ENCODE measurements at places on chromosomes 12 and 14. TPM values are rescaled to one million over a fixed set of nuclear protein-coding genes. Genes with fewer than 3 reads are reported as not detected.

Gene ERBB3
- 0.39 TPM for total RNA-seq

Gene TBC1D30
- 1.0 TPM for total RNA-seq

Gene KRT3
- total RNA-seq, result not detected

Gene HDAC7
- 63.6 TPM for total RNA-seq

Gene TAS2R42
- not detected for total RNA-seq

Gene SIX6
- not detected for total RNA-seq

Gene LRRC43
- total RNA-seq, result 1.2 TPM

Gene ENDOU
- total RNA-seq, result not detected

Gene CYP46A1
- 0.19 TPM for total RNA-seq

Gene HOXC10
- total RNA-seq, result not detected

Gene FAM186B
- total RNA-seq, result 0.06 TPM

Gene NINJ2
- not detected for total RNA-seq

Gene ATL1
- total RNA-seq, result 3.7 TPM

Gene MIP
- not detected for total RNA-seq

Measured in cardiac ventricle fibroblast (primary cell).